ENCODE measurements at places on chromosomes 16 and 17. TPM values are rescaled to one million over a fixed set of nuclear protein-coding genes. Genes with fewer than 3 reads are reported as not detected.

Gene MYCBPAP
- 3.0 TPM for total RNA-seq

Gene SCGB1C2
- not detected for total RNA-seq

GRCh38 chr17:43611230-43611969 is 50.3 kb downstream of the MEOX1 start:
- H3K36me3 ChIP-seq: no peaks in the 10 kb centered on the region
- DNase-seq: no peak
- peaks cover 4% of the 10 kb centered on the region for H3K4me1 ChIP-seq
- H3K4me3 ChIP-seq: no peak overlapping the region
- peaks cover 6% of the 10 kb centered on the region for H3K27me3 ChIP-seq

- H3K4me3 ChIP-seq: no peak overlapping the region
- no peak overlapping the region for H3K27ac ChIP-seq
- DNase-seq: no peak
- no peaks in the 10 kb centered on the region for H3K27me3 ChIP-seq
- no peaks in the 10 kb centered on the region for H3K36me3 ChIP-seq
Observed at GRCh38 chr17:56121191-56122051, 31.9 kb upstream of the ANKFN1 start.

Gene METTL16
- total RNA-seq: 29.9 TPM

DNA sequence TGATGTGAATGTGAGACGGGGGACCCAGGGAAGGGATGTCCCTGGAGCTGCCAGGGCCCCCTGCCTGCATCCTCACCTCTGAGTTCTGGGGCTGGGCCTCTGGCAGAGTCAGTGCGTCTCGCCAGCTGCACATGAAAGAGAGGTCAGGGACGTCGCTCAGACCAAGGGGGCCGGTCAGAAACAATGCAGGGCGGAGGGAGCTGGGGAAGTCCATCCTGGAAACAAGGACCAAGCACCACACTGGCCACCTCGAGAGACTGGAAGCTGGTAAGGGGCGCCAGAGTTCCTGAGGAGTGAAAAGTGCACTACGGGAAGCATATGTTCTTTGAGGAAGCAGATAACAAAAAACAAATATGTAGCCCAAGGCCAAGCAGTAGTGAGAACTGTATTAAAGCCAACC is 2.1 kb downstream of the TAF1C start:
- H3K4me3 ChIP-seq: peak overlapping the region; percentile 91
- peaks cover 14% of the 10 kb centered on the region for H3K36me3 ChIP-seq
- DNase-seq: no peak
- peaks cover 22% of the 10 kb centered on the region for H3K4me1 ChIP-seq
- no peak overlapping the region for H3K27ac ChIP-seq

Gene TOM1L1
- total RNA-seq: 0.50 TPM

GRCh38 chr17:77174928-77175661 is 34.3 kb downstream of the SEC14L1 start:
- H3K4me3 ChIP-seq: no peak overlapping the region
- H3K27me3 ChIP-seq: no peaks in the 10 kb centered on the region
- no peak for DNase-seq

GRCh38 chr17:20059728-20060188 is 50.6 kb downstream of the SPECC1 start:
- DNase-seq: no peak
- no peaks in the 10 kb centered on the region for H3K36me3 ChIP-seq
- H3K4me1 ChIP-seq: peaks cover 8% of the 10 kb centered on the region

- peaks cover 14% of the 10 kb centered on the region for H3K4me1 ChIP-seq
- H3K27ac ChIP-seq: no peak overlapping the region
- peak; percentile 31 for DNase-seq
- H3K27me3 ChIP-seq: no peaks in the 10 kb centered on the region
- H3K4me3 ChIP-seq: no peak overlapping the region
Observed at GRCh38 chr17:2170023-2170422, 115.1 kb downstream of the HIC1 start.

Gene HOXB4
- 3.6 TPM for total RNA-seq

GRCh38 chr17:10776381-10776780 is 27.5 kb downstream of the TMEM238L start:
- no peaks in the 10 kb centered on the region for H3K36me3 ChIP-seq
- H3K27me3 ChIP-seq: no peaks in the 10 kb centered on the region
- DNase-seq: no peak
- no peak overlapping the region for H3K27ac ChIP-seq

Gene C16orf46
- 0.17 TPM for total RNA-seq

- no peak overlapping the region for H3K4me3 ChIP-seq
- no peak for DNase-seq
- no peaks in the 10 kb centered on the region for H3K36me3 ChIP-seq
- peaks cover 7% of the 10 kb centered on the region for H3K4me1 ChIP-seq
Observed at GRCh38 chr16:70653406-70653805, 7.0 kb downstream of the IL34 start.

- peak overlapping the region; percentile 95 for H3K27ac ChIP-seq
- peak overlapping the region; percentile 97 for H3K4me3 ChIP-seq
- no peak for DNase-seq
- H3K36me3 ChIP-seq: peaks cover 15% of the 10 kb centered on the region
- H3K4me1 ChIP-seq: peaks cover 32% of the 10 kb centered on the region
Observed at GRCh38 chr17:75012096-75012345, 449 bp upstream of the MRPL58 start.

DNA sequence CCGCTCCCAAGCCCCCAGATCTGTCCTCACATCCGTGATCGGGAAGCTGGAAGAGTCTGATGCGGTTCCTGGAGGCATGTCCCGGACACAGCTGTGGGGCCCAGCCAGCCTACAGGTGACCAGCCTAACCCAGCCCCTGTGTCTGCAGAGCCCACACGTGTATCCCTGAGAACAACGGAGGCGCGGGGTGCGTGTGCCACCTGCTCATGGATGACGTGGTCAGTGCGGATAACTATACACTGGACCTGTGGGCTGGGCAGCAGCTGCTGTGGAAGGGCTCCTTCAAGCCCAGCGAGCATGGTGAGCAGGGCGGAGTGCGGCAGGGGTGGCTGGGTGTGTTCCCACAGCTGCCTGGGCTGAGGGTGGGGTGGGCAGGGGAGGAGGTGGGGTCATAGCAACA is 30.9 kb downstream of the IL4R start:
- H3K4me3 ChIP-seq: no peak overlapping the region
- H3K27me3 ChIP-seq: no peaks in the 10 kb centered on the region
- peaks cover 23% of the 10 kb centered on the region for H3K4me1 ChIP-seq
- peaks cover 91% of the 10 kb centered on the region for H3K36me3 ChIP-seq
- DNase-seq: no peak

- no peaks in the 10 kb centered on the region for H3K36me3 ChIP-seq
- H3K4me3 ChIP-seq: no peak overlapping the region
- H3K27me3 ChIP-seq: peaks cover 12% of the 10 kb centered on the region
Observed at GRCh38 chr16:56269281-56269680, 78.0 kb downstream of the GNAO1 start.

- DNase-seq: no peak
- H3K4me3 ChIP-seq: no peak overlapping the region
- H3K27me3 ChIP-seq: no peaks in the 10 kb centered on the region
- peaks cover 95% of the 10 kb centered on the region for H3K36me3 ChIP-seq
- peaks cover 46% of the 10 kb centered on the region for H3K4me1 ChIP-seq
- no peak overlapping the region for H3K27ac ChIP-seq
Observed at GRCh38 chr16:50673496-50674275, 7.4 kb downstream of the SNX20 start.

DNA sequence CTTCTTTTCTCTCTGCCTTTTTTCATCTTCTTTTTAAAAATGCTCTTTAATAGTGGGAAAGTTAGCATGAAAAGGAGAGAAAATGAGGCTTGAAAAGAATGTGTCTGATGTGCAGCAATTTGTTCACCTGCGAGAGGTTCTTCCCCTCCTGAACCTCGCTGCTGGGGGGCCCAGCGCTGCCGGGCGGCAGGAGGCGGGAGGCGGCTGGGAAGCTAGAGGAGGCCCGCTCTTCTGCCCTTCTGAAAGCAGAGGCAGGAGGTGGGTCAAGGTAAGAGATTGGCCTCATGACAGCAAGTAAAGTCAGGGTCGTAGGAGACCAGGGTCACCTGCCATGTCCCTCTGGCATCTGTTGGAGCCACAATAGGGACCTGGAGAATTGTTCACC is 78.6 kb upstream of the TNRC6C start:
- DNase-seq: no peak
- peaks cover 2% of the 10 kb centered on the region for H3K27me3 ChIP-seq
- peaks cover 15% of the 10 kb centered on the region for H3K36me3 ChIP-seq
- no peak overlapping the region for H3K27ac ChIP-seq

Gene CACNG1
- not detected for total RNA-seq

Gene NUP88
- 109 TPM for total RNA-seq

GRCh38 chr17:9917801-9918200 is 12.7 kb upstream of the RCVRN start:
- no peaks in the 10 kb centered on the region for H3K36me3 ChIP-seq
- no peaks in the 10 kb centered on the region for H3K4me1 ChIP-seq
- DNase-seq: no peak
- no peaks in the 10 kb centered on the region for H3K27me3 ChIP-seq

GRCh38 chr16:76963614-76964315 is 227.2 kb upstream of the MON1B start:
- H3K36me3 ChIP-seq: no peaks in the 10 kb centered on the region
- no peaks in the 10 kb centered on the region for H3K27me3 ChIP-seq
- no peaks in the 10 kb centered on the region for H3K4me1 ChIP-seq
- H3K4me3 ChIP-seq: no peak overlapping the region

DNA sequence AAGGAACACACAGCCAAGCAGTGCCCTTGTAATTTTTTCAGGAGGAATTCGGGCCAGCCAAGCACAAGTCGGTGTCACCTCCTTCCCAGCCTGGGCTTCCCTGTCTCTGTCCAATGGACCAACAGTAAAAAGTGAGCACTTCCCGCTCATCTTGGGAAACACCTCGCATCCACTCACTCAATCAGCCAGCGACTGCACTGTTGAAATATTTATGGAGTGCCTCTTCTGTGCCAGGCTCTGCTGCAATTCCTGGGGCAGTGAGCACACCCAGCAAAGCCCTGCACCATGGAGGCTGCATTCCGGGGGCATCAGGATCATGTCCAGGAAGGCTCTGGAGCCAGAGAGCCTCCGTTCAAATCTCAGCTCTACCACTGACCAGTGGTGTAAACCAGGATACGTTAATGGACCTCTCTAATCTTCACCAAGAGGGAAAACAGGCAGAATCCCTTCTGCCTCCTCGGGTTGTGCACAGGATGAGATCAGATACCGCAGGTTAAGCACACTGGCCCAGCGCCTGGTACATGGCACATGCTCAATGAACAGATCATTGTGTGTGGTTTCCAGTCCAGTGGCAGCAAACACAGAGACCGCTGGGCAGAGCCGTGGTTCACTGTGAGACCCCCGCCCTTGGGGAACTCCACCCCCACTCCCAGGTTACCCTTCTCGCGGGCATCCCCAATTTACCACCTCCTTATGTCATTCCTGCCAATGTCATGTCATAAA is 194.3 kb downstream of the ZNF423 start:
- peak overlapping the region; percentile 31 for H3K27ac ChIP-seq
- no peaks in the 10 kb centered on the region for H3K4me1 ChIP-seq
- no peak overlapping the region for H3K4me3 ChIP-seq
- no peak for DNase-seq

DNA sequence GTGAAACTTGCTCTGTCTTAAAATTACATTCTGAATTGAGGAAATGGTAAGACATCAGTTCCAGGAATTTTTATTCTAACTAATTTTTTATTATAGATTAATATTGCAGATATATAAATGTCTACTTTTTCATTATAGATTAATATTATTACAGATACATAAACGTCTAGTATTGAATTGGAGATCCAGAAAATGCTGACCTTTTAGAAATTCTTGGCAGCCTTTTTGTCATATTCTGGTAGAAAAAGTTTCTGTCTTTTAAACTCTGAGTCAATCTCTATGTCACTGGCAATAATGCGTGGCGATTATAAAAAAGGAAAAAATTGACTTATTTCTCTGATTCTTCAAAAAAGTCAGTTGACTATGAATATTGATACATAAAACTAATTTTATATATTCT is 8.7 kb downstream of the ERCC4 start:
- peaks cover 8% of the 10 kb centered on the region for H3K4me1 ChIP-seq
- peaks cover 15% of the 10 kb centered on the region for H3K36me3 ChIP-seq
- no peaks in the 10 kb centered on the region for H3K27me3 ChIP-seq
- no peak overlapping the region for H3K27ac ChIP-seq
- no peak for DNase-seq

GRCh38 chr16:2476741-2477140 is 1.8 kb downstream of the TBC1D24 start:
- no peak for DNase-seq
- H3K36me3 ChIP-seq: no peaks in the 10 kb centered on the region
- no peak overlapping the region for H3K27ac ChIP-seq
- peak overlapping the region; percentile 53 for H3K4me3 ChIP-seq
- H3K4me1 ChIP-seq: peaks cover 9% of the 10 kb centered on the region
- peaks cover 13% of the 10 kb centered on the region for H3K27me3 ChIP-seq

- no peak overlapping the region for H3K4me3 ChIP-seq
- DNase-seq: peak; percentile 73
- no peaks in the 10 kb centered on the region for H3K27me3 ChIP-seq
- no peaks in the 10 kb centered on the region for H3K36me3 ChIP-seq
- H3K4me1 ChIP-seq: no peaks in the 10 kb centered on the region
- H3K27ac ChIP-seq: no peak overlapping the region
Observed at GRCh38 chr16:85275533-85276249, 163.4 kb upstream of the CIBAR2 start.

DNA sequence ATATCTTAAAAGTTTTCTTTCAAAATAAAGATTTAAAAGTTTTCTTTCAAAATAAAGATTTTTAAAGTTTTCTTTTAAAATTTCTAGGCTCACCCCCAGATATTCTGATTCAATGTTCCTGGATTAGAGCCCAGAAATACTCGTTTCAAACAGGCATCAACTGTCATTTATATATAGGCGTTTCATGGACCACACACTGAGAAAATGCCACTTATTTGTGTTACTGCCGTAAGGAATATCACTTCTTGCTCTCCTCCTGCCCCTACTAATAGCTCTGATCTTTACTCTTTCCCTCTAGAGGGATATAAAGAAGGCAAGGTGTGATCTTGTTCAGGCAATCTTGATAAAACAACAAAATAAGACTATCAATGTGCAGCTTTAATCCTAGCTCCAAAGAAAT is 1324.1 kb downstream of the CDH8 start:
- H3K4me3 ChIP-seq: no peak overlapping the region
- no peaks in the 10 kb centered on the region for H3K27me3 ChIP-seq
- no peak for DNase-seq

DNA sequence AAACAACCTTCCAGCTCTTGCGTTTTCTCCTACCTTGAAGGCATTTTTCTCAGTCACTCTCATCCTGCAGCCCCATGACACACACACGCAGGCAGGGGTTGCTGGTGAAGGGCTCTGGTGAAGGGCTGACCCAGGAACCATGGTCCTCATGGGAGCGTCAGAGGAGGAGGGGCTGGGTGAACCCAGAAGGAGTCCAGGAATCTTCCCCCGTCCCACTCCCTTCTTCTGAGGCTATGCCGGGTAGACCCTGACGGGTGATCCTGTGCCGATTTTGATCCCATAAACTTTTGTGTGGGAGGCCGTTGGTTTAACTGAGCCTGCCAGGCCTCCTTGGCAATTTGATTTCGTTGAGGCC is 278.4 kb upstream of the FOXF1 start:
- H3K36me3 ChIP-seq: no peaks in the 10 kb centered on the region
- H3K4me3 ChIP-seq: no peak overlapping the region
- DNase-seq: no peak
- no peaks in the 10 kb centered on the region for H3K27me3 ChIP-seq
- no peak overlapping the region for H3K27ac ChIP-seq
- no peaks in the 10 kb centered on the region for H3K4me1 ChIP-seq

- no peaks in the 10 kb centered on the region for H3K27me3 ChIP-seq
- H3K4me1 ChIP-seq: no peaks in the 10 kb centered on the region
- H3K27ac ChIP-seq: no peak overlapping the region
- DNase-seq: no peak
- no peak overlapping the region for H3K4me3 ChIP-seq
- peaks cover 39% of the 10 kb centered on the region for H3K36me3 ChIP-seq
Observed at GRCh38 chr16:10906914-10907756, 30.1 kb downstream of the CIITA start.

All from activated CD4-positive, alpha-beta T cell treated with anti-CD3 and anti-CD28 coated beads, Interleukin-2, amount 10 ng/mL, durations not matched to agents 7 days and 5 days (primary cell).